ENCODE measurements at places on chromosomes 6 and 20.
A peak's percentile ranks its signal among the peaks of the same experiment; 100 is the strongest.

GRCh38 chr6:16656451-16656850 is 104.8 kb downstream of the ATXN1 start:
- no peak for DNase-seq

DNA sequence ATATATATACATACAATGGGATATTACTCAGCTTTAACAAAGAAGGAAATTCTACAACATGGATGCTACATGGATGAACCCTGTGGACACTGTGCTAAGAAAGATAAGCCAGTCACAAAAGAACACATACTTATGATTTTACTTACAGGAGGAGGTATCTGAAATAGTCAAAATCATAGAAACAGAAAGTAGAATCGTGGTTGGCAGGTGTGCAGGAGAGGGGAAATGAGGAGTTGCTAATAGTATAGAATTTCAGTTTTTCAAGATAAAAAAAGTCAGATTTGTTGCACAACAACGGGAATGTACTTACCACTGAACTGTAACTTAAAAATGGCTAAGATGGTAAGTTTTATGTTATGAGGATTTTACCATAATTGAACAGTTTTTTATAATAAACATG is 706.3 kb downstream of the TFAP2A start:
- DNase-seq = no peak

DNA sequence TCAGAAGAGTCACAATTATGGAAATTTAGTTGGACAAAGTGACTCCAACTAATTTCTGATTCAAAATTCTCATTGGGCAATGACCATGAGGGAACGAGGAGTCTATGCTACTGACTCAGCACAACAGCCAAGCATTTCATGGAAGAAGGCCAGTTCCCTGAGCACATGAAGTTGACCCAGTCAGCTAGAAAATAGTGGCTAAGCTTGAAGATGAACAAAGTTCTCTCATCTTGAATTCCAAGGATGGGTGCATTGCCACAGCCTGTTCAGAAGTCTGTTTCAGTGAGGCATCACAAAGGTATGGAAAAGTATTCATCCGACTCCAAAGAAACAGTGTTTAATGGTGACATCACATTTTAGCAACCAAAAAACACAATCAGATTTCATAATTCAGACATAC is 676.9 kb downstream of the HACE1 start:
- no peak for DNase-seq

DNA sequence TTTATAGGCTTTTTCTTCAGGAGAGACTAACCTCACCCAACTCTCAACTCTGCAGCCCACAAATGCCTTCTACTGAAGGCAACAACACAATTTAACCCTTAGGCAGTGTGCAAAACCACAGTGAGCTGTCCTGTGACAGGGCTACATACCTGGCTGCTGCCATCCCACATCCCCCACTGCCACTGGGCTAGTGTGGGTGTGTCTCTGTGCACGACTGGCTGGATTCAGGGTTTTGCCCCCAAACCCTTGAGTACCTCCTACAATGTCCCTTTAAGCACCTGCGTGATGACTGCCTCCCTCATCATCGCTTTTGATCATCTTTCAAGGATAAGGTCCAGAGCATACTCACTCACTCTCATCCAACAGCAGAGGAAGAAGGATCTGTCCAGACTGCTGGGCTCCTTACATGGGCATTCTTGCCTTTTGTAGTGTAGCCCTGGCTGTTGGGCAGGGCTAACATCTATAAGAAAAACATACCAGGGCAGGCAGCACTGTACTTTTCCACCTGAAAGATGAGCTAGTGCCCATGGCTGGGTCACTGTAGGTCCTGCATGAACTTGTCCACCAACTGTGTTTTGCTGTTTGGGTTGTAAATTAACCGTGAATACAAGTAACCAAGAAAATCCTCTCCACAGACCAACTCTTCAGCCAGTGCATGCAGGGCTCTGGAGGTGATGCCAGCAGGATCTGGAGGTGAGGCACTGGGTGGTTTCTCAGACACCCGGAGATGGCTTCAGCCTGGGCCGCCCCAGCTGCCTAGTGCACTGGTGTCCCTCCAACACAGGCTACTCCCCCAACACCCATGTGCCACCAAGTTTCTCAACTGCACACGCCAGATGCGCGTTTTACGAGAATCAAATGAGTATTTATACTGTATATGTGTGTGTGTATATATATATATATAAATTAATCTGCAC is 45.2 kb downstream of the PLCG1 start:
- peak; percentile 1 for DNase-seq

DNA sequence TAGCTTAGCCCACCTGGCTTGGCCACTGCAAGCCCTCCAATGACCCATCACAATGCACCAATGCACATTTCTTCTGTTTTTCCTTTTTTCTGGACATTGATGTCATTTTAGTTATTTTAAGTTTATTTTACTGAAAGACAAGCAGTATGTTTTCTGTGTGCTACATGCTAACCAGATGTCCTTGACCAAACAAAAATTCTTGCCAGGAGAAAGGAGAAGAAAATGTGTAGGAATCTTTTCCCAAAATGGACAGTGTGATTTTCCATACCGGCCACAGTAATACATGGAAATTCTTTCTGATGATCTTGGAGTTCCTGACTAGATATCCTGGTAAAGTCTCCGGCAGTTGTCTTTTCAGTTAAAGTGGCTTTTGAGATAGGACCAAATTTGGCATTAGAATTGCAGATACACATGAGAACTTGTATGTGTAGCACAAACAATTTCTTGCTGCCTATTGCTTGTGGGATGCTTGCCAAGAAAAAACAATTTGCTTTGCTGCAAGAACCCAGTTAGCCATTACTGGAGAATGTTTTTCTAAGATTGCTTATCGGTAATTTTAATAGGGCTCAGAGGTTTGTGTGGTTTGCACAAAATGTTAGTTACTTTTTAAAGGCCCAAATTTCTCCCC is 696.5 kb upstream of the CITED2 start:
- DNase-seq = no peak

DNA sequence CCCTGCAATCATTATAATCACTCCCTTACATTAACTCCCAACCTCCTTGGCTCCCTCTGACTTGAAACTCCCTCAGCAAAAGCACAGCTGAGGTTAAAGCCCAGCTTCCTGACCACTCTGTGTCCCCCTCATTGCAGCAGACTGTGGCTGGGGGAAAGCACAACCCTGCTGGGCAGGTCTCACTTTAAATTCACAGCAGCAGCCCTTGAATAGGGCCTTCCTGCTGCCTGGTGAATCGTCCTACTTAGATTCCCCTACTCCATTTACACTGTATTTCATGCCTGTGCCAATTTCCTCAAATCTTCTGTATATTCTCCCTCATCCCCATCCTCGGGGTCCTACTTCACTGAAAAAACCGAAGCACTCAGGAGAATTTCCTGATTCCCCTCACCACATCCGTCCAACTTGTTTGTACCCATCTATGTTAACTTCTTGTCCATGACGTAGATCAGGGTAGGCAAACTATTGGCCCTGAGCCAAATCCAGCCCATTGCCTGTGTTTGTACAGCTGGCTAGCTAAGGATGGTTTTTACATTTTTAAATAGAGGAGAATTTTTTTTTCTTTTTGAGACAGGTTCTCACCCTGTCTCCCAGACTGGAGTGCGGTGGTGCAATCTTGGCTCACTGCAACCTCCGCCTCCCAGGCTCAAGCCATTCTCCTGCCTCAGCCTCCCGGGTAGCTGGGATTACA is 31.5 kb upstream of the GCM1 start:
- DNase-seq = no peak

DNA sequence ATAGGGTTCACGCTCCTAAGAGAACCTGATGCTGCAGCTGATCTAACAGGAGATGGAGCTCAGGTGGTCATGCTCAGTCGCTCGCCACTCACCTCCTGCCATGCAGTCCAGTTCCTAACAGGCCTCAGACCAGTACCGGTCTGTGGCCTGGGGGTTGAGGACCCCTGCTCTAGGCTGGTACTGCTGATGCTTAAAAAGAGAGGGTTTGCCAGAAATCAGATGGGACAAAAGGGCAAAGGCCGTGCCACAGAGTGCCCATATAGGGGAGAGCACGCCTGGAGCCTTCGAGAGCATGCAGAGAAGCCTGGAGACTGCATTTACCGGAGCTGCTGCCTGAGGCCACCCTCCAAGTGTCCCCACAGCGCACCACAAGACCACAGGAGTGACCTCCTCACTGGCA is 75.5 kb downstream of the PTPN1 start:
- no peak for DNase-seq

GRCh38 chr6:20331042-20331441 is 70.6 kb upstream of the E2F3 start:
- DNase-seq = no peak

DNA sequence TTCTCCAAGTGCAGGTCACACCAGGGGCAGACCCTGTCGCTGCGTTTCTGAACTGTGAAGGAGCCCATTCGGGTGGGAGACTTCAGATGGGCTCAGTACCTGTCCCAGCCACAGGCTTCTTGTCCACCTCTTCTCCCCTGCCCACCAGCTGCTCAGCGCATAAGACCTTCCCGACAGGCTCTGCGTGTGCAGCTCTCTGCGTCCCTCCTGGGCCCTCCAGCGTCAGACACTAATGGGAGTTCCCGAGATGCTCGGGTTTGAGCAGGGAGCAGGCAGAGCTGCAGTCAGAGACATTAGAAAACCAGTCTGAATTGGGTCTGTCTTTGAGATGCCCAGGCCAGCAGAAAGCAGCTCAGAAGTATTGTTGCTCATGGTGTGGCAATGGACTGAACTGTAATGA is 50.4 kb downstream of the TCP11 start:
- DNase-seq = no peak

DNA sequence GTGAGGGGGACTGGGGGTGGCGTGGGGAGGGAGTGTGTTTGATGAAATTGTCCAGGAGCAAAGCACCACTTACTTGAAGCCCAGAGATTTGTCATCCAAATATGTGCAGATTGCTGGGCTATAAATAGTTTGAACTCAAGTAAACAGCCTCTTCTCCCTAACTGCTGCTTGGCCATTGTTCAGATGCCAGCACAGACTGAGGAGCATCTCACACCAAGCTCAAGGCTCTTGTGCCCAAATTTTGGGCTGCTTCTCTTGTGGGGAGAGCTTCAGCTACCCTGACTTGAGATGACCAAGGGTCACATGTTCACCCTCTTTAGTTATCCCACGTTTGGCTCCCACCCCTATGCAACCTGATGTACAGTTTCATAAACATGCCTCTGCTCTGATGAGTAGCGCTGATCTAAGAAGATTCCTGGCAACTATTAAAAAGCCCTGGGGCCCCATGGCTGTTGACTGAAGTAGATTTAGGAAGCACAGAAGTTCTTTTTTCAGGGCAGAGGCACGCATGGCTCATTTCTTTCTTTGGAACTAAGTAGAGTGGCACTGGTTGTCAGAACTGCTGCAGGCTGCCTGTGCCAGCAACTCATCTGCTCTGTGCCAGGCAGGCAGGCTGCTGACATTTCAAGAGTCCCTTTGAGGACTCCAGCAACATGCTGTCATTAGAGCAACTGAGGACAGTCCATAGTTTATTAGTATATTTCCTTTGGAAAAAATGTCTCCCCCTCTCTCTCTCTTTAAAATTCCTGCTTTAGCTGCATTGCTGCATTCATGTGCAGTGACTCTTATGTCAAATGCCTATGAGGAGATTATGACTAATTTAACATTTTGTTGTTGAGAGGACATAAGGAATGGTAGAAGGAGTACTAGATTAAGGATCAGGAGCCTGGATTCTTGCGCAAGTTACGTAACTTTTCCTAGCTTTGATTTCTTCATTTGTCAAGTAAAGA is 9.6 kb upstream of the PKIG start:
- DNase-seq = no peak

- DNase-seq = no peak
Measured at GRCh38 chr6:5160206-5160605, 75.1 kb downstream of the PPP1R3G start.

DNA sequence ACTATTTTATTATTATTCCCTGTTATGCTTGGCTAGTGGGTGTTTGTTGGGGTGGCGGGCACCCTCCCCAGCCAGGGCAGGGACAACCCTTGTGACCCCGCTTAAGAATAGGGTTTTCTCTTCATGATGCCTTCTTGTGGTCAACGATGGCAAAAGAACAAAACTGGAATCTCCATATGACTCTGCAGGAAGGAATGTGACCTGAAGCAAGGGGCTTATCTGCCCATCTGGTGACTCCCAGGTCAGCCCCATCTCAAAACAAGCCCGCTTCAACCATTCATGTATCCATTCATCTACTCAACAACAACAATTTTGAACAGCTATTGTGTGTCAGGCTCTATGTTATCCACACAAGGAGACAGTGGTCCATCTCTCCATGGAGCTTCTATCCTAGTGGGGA is 30.9 kb upstream of the TGM6 start:
- no peak for DNase-seq

- DNase-seq = no peak
Measured at GRCh38 chr6:151702851-151703658, 104.4 kb upstream of the ESR1 start.

GRCh38 chr6:8579372-8579771 is 144.0 kb upstream of the SLC35B3 start:
- no peak for DNase-seq

- no peak for DNase-seq
Measured at GRCh38 chr20:40233406-40233805, 455.6 kb downstream of the MAFB start.

DNA sequence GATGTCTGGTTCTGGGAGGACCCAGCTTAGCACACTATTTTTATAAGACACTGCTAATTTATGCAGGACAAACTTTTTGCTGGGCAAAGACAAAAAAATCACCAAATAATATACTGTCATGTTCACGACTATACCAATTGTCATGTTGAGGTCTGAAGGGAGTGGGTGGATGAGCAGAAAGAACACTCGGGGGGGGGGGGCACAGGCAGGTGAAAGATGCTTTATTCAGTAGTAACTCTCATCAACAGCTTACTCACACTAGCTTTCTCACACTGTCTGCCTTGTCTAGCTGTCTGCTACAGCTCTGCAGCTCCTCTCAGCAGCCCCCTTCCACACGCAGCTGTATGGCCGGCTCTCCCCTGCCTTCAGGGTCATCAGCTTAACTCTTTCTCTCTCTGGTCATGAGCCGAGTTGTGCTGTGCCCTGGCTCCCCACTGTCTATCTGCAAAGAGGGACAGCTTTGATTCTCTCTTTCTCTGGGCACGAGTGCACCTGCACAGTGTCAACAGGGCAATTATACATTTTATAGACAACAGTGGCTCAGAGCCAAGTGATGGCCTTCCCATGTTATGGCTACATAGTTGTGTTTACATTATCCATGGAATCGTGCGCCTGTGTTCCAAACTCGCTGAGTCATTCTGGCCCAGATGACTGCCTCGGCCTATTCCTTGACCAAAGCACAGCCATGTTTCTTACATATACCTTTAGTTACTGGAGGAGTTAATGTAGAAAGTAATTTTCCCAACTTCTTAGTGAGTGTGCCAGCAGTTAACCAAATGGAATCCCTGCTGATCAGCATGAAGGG is 187.7 kb upstream of the PRSS16 start:
- DNase-seq = no peak

DNA sequence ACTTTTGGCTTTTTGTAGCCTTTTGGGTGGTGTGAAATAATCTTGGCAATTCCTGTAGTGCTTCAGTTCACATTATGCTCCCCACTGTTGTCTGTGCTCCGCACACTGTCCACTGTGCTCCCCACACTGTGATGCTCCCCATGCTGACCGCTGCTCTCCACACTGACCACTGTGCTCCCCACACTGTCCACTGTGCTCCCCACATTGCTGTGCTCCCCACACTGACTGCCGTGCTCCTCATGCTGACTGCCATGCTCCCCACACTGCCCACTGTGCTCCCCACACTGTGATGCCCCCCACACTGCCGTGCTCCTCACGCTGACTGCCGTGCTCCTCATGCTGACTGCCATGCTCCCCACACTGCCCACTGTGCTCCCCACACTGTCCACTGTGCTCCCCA is 118.9 kb downstream of the PACRG start:
- DNase-seq = no peak

- no peak for DNase-seq
Measured at GRCh38 chr6:168039849-168040248, 39.2 kb downstream of the FRMD1 start.

- no peak for DNase-seq
Measured at GRCh38 chr20:33232486-33233072, 3.2 kb upstream of the BPIFA1 start.
